Stimulated activated naive CD8-positive, alpha-beta T cell treated with anti-CD3 and anti-CD28 coated beads, Interleukin-15, amount 100 ng/mL, for 72 hours (primary cell): ENCODE measurements at places on chromosomes 2 and 18.
A peak's percentile ranks its signal among the peaks of the same experiment; 100 is the strongest.

DNA sequence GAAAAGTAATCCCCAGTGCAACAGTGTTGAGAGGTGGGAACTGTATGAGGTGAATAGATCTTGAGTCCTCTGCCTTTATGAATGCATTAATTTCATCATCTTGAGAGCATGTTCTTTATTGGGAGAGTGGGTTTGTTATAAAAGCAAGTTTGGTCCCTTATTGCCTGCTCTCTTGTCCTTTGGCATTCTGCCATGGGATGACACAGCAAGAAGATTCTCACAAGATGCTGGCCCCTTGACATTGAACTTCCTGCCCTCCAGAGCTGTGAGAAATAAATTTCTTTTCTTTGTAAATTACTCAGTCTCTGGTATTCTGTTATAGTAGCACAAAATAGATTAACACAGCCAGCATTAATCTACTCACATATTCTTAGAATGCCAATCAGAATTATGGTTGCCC is 108.6 kb downstream of the EHBP1 start:
- DNase-seq: no peak

GRCh38 chr2:63740943-63741342 is 100.8 kb upstream of the UGP2 start:
- DNase-seq: no peak

GRCh38 chr2:64329848-64330247 is 124.1 kb upstream of the LGALSL start:
- no peak for DNase-seq

GRCh38 chr2:236130349-236130998 is 37.7 kb downstream of the GBX2 start:
- no peak for DNase-seq

DNA sequence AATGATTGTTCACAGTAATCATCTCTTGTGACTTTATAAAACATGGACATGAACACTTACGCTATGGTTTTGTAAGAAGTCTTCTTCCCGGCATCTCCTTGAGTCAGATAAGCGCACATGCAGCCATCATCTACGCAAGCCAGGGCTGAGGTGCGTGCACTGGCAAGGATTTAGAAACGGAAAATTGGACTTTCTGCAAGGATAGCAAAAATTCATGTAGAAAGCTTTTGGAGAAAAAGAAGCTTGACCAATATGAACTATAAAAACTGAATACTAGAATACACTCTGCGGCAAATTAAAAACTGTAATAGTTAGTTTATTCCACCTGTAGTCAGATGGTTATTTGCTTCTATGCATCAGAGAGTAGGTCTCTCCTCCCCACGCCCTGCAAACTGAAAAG is 6.3 kb downstream of the NMS start:
- no peak for DNase-seq

DNA sequence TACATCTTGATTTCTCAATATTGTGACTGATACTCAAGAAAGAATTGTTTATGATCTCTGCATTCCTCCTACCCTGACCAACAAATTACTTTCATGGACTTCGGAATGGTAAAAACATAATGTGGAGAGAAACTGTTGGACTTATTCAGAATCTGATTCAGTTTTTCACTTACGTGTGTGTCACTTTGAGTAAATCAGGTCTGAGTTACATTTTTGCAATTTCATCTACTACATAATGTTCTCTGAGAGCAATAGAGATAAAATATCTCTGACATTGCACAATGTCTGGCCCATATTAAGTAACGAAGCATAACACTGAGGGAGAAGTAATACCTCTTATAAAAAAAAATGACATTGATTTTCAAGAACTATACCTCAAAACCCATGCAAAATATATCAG is 1337.9 kb upstream of the CHAC2 start:
- no peak for DNase-seq

DNA sequence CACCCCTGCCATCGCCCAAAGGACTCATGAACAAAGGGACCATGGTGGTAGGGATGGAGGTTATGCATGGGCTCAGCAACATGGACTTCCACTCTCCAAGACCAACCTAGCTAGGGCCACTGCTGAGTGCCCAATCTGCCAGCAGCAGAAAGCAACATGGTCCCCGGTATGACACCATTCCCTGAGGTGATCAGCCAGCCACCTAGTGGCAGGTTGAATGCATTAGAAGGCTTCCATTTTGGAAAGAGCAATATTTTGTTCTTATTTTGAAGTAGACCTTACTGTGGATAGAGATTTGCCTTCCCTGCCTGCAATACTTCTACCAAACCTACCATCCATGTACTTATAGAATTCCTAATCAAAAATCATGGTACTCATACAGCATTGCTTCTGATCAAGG is 99.8 kb downstream of the METTL4 start:
- no peak for DNase-seq

- DNase-seq: no peak
These were observed 144.3 kb downstream of the KCNE4 start for GRCh38 chr2:223196331-223196730.

DNA sequence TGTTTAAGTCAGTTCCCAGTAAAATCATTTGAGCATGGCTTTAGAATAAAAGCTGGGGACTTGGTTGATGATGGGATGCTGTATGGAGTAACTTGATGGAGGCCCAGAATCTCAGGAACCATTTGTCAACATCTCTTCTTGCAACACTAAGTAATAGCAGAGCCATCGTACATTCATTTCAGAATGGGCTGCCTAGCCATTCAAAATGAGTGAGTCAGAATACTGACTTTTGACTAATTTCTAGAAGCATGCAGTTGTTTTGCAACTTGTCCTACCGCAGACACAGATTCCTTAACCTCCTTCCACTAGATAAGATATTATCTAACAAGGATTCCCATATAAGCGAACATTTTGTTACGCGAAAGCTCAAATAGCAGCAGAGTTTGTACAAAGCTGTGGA is 229.5 kb downstream of the CNTNAP5 start:
- no peak for DNase-seq

DNA sequence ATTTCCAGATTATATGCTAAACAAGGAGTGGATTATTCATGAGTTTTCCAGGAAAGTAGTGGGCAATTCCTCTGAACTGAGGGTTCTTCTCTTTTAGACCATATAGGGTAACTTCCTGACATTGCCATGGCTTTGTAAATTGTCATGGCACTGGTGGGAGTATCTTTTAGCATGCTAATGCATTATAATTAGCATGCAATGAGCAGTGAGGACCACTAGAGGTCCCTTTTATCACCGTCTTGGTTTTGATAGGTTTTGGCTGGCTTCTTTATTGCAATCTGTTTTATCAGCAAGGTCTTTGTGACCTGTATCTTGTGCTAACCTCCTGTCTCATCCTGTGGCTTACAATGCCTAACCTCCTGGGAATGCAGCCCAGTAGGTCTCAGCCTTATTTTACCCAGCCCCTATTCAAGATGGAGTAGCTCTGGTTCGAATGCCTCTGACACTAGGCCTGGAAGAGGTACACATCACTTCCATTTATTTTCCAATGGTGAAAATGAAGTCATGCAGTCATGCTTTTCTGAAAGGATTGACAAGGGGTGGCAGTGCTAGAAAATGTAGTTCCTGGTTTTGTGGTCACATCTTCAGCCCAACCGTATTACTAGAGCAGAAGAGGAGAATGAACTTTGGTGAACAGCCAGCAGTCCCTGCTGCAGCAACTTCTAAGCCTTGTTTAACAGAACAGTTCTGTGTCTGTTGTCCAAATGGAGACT is 26.6 kb upstream of the ITGA4 start:
- DNase-seq: peak; percentile 32

DNA sequence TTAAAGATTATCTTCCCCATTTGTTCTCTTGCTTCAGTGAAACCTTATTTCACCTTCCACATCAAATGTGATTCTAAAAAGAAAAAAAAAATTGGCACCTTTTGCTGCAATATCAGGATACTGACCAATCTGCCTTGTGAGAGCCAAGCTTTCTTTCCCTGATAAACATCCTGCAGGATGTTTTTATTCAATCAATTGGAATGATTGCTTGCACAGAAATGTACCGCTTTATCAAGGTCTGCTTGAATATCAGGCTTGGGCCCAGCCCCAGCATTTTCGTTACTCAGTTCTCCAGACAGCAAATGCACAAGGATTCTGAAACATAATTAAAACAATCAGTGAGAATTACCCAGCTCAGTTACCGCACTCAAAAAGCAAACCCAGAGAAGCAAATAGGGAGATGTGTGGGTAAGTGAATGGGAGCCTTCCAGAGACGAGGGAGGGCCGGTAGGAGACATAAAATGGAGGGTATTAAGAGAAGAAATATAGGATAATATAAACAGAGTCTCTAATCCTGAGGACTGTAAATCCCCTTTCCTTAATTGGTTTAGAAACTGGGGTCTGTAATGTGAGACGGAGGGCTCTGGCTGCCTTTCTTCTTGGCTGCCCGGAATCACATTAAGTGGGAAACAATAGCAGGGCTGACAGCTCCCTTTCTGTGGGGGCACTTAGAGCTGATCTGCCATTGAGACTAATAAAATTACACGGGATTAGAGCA is 291.8 kb downstream of the ICOS start:
- DNase-seq: no peak

DNA sequence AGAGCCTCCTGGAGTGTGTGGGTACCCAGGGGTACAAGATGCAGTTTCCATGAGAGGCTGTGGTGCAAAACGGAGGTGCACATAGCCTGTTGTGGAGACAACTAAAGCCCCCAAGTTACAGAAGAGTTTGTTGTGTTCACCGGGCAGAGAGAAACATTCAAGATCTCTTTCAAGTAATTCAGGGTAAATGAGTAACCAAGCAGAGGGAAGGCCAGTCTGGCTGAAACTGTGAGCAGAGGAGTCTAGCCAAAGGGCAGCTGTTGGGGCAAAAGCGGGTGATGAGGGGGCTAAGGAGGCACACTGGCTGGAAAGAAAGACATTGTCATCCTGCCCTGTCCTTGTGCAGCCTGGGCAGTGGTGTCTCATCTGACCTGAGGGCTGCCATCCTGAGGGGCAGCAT is 52.0 kb downstream of the CXCR4 start:
- no peak for DNase-seq

DNA sequence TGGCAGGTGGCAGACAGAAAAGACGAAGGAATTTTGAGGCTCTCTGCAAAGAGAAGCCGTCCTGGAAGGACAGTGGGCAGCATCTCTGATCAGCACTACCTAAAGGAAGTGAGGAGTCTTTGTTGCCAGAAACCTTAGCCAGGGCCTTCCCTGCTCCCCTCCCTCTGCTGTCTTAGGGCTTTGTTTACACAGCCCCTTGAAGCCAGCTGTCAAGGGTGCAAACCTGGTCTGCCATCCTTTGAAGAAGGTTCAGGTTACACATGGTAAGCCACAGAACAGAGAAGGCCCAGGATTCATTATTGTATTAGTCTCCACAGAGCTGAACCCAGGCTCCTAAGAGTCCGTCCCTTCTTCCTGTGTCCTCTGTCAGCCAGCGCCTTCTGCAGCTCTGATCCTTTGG is 356.7 kb downstream of the TGIF1 start:
- no peak for DNase-seq

GRCh38 chr2:96113951-96114350 is 2.4 kb downstream of the ADRA2B start:
- no peak for DNase-seq

DNA sequence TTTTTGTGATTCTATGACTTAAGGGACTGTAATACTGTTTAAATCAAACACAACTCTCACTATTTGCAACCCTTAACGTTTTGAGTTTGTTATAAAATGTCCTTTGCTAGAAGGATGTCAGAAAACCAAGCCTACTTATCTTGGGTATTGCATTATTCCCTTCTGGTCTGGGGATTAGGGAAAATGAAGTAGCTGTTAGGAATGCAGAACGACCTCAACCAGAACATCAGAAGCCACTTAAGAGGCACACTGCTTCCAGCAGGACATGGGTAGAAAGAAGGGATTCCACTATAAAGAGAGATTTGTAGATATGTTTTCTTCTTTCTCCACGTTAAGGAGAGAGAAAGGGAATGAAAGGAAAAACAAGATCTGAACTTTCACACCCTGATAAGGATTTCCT is 101.2 kb downstream of the SETBP1 start:
- no peak for DNase-seq

GRCh38 chr2:176794392-176794791 is 418.2 kb upstream of the HNRNPA3 start:
- DNase-seq: no peak

DNA sequence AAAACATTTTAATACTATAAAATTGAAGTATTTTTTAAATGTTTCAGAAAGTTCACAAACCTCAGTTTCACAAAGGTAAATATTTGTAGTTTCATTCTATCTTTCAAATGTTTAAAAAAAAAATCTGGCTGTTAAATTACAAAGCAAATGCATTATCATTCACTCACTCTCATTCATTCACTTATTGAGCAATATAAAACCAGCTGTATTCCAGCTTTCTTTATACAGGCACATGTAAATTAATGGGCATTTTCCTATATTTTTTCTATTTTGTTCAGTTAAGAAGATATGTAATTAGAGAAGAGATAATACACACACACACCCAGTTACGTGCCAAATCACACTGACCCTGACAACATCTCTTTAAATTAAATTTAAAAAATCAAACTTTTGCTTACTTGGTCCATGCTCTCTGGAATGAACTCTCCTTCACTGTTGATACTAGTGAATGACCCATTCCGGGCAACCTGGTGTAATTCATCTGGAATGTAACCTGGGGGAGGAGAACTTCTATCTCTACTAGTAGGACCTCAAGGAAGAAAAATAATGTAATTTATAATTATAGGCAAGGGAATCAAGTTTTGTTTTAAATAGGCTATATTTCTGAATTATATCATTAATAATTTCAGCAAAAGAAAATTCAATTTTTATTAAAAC is 32.5 kb upstream of the ERCC3 start:
- DNase-seq: no peak

- DNase-seq: no peak
These were observed 42.4 kb upstream of the RPE start for GRCh38 chr2:209960045-209960444.

DNA sequence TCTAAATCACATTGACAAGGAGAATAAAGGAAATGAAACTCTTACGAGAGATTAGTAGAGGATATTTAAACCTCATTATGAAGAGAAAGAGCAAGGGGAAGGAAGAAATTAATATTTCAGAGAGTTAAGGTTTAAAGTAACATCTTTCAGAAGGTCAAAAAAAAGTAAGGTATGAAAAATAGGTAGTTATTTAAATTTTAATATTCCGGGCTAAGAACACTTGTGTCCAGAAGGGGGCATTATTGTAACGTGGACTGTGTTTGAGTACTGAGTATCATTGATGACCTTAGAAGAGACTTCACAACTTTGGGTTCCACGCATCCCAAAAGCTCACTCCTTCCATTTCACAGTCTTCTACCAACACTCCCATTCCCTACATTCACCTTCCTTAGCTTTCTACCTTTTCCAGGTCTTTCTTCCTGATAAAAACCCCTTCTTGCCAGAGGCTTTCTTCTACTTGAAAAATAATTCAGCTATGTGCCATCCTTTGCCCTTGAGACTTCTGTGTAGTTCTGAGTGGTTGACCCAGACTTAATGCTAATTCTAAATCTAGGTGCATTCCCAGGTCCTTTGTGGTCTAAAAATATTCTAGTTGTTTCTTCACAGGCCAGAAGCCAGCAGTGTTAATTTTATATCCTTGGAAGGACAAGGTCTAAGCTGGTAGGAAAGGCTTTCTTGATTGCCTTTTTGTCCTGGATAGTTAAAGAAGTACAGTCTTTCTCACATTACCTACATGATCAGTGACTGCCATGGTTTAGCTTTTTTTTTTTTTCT is 16.5 kb downstream of the DYNC1I2 start:
- DNase-seq: no peak
